CD4-positive, alpha-beta T cell treated with Interleukin-21 for 1 hour (primary cell): ENCODE measurements at places on chromosomes 7 and 10.

- no peak for DNase-seq
Observed at GRCh38 chr10:102188298-102188940, 36.2 kb downstream of the NOLC1 start.

DNA sequence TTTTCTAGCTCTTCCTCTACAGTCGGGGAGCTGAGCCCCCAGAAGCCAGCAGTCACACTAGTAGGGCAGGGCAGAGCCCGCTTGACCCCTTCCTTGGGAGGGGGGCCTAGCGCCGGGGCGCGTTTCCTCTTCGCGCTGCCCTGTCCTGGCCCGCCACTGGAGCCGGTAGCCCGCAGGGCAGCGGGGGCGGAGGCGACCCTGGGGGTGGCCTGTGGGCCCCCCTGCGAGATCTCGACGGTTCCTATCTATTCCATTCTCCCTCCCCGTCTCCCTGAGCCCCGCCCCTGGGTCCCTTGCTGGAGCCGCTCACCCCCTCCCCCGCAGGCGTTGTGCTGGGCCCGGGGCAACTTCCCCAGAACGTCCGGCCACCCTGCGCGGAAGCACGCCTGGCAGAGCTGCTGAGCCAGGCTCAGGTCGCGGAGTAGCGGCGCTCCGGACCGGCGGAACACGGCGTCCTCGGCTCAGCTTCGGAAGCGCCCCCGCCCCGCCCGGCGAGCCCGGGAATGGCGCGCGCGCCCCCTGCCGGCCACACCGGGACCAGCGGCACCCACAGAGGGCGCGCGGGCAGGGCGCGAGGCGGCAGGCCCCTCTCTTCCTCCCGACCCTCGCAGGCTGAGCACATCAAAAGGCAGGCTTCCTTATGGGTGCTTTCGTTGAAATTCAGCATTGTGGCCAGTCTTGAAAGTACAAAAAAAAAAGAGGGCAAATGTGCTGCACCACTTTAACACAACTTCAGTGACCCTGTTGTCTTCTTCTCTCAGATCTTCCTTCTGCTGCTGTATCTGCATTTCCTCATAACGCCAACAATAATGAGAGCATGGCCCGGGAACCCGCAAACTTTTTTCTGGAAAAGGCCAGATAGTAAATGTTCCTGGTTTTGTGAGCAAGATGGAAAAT, 327.6 kb downstream of the TNS3 start:
- peak; percentile 21 for DNase-seq

DNA sequence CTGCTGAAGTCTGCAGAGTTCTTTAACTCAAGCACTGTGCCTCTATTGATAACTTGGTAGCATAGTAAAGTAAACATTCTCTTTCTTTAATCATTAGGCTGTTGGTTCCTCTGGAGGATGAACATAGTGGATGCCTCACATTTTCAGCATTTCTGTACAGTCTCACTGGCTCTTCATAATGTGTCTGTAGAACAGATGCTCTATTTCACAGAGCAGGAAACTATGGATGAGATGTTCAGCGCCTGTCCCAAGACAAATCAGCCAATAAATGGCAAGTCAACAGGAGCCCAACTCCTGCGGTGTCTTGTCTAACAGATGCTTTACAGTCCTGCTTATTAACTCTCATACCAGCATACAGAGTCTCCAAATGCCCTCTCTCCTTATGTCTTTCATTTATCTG, 36.5 kb downstream of the NRBF2 start:
- no peak for DNase-seq

GRCh38 chr7:69895446-69895845, 297.2 kb downstream of the AUTS2 start:
- DNase-seq: no peak

GRCh38 chr7:17601921-17602320, 303.5 kb downstream of the AHR start:
- no peak for DNase-seq

- no peak for DNase-seq
Observed at GRCh38 chr10:1465993-1466764, 271.1 kb downstream of the ADARB2 start.

DNA sequence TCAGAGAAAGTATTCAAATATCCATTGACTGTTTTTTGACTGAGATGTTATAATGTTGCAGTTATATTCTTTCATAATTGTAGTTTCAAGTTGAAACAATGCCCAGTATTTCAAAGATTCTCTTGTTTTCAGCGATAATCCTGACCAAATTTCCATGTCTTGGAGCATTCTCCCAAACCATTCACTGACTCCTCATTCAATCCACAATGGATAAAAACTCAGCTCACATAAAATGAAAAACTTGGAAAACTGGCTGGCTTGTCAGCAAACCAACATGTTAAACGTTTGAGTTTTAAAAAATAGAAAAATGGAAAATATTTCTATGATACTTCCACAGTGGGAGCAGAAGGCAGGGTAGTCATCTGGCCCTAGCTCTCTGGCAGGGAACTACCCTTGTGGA, 184.4 kb downstream of the C7orf25 start:
- no peak for DNase-seq

- DNase-seq: peak; percentile 20
Observed at GRCh38 chr7:732094-732541, 5.0 kb upstream of the PRKAR1B start.

GRCh38 chr7:30348083-30348560, 63.7 kb downstream of the ZNRF2 start:
- DNase-seq: peak; percentile 85

DNA sequence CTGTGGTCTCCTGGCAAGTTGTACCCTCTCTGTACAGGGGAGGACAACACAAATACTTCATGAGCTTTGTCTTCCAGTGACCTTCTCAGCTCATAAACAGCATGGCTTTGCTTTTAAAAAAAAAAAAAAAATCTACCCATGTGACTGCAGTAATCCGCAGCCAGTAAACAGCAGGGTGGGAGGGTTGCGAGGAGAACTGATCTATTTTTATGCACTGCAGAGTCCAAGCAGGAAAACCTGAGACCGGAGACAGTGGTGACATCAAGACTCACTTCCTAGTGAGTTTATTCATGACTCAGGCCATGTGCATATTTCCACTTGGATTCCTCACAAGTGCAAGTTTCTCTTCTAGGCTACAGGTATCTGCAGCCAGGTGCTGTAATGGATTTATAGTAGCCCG, 127.9 kb downstream of the NRF1 start:
- no peak for DNase-seq

DNA sequence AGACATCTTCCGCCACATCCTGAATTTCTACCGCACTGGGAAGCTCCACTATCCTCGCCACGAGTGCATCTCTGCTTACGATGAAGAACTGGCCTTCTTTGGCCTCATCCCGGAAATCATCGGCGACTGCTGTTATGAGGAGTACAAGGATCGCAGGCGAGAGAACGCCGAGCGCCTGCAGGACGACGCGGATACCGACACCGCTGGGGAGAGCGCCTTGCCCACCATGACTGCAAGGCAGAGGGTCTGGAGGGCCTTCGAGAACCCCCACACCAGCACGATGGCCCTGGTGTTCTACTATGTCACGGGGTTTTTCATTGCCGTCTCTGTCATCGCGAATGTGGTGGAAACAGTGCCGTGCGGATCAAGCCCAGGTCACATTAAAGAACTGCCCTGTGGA, 1.9 kb downstream of the KCND2 start:
- no peak for DNase-seq

DNA sequence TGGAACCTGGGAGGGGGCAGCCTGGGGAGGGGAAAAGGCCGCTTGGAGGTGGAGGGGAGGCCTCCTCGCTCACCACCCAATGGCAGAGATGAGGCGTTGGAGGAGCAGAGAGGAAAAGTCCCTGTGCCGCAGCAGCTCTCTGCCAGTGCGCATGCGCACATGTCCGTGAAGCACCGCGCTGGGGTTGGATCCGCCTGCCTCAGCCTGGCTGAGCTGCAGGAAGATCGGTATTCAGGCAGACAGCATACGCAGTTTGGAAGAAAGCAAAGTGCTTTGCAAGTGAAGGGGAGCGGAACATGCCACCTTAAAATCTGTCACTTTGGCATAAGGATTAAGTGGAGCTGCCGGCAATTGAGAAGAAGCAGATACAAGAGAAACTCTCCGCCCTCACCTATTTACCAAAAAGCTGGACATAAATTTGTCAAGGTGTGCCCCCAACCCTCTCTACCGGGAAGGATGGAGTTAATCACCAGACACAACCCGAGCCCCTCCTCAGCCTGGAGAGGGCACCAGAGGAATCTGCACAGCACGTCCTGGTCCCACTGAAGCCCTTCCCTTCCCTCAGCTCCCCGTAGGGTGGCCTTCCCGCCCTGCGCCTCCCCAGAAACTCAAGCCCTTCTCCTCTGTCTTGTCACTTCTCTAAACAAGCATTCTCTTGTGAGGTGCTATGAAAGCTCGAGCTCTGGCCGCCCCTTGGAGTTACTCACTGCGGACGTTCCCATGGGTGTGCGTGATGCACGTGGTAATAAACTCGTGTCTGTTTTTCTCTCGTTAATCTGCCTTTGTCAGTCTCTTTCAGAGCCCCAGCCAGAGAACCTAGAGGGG, 32.2 kb upstream of the TMEM72 start:
- peak; percentile 77 for DNase-seq

DNA sequence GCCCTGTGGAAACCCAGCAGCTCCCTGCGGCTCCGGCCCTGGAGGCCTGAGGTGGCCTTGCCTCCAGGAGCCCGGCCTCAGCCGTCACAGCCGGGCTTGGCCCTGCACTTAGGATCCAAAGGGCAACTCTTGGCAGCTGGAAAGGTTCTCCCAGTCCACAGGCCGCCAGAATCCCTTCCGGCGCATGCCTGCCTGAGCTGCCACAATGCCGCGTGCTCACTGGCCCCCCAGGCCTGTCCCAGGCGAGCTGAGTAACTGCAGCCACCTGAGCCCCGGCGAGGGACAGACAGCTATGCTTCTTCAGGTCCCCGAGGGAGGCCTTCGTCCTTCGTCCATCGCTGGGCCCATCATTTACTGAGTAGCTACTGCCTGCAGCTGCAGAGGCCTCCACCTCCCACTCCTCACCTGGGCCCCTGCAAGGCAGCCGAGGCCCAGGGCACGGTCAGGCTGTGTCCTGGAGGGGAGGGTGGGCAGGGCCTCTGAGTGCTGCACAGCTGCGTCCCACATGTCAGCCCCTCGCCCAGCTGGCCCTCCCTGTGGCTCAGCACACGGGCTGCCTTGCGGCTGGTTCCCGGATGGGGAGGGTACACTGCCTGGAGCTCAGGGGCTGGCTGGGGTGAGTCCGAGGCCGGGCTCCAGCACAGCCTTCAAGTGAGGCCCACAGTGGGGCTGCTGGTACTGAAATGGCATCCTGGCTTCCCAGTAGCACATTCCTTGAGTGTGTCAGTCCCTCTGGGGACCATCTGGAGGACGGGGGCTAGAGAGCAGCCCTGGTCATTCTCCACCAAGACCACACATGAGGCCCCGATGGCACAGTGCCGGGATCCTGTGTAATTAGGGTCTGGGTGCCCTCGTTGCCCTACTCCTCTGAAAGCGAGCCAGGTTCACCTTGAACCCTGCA, 172.5 kb downstream of the ELFN1 start:
- DNase-seq: no peak

GRCh38 chr7:82234457-82235049, 209.0 kb downstream of the CACNA2D1 start:
- no peak for DNase-seq

DNA sequence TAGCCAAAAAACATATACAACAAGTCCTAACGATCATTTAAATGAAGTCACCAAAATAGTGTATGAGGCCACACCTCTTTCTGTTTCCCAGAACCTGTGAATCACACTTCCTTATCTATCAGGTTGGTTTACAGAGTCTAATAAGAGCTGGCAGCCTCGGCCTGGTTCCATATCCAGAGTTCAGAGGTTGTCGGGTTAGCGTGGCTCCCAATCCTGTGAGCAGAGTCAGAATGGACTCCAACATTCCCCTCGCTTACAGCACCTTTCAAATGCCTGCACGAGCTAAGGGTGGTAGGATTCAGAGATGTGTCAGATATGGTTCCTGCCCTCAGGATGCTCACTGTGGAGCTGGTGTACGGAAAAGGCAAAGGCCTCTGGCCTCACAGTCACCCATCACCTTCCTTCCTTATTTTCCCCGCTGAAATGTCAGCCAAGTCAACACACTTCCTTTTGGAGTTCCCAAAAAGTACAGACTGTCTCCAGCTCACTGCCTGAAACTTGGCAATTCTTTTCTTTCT, 6.0 kb downstream of the IL15RA start:
- peak; percentile 54 for DNase-seq

GRCh38 chr7:27141137-27141922, 2.2 kb downstream of the HOXA5 start:
- DNase-seq: no peak

- DNase-seq: no peak
Observed at GRCh38 chr7:48101352-48101751, 12.3 kb downstream of the UPP1 start.

GRCh38 chr10:62261666-62262065, 7.0 kb downstream of the RTKN2 start:
- DNase-seq: no peak

GRCh38 chr7:105934572-105935185, 28.4 kb upstream of the CDHR3 start:
- DNase-seq: peak; percentile 2

DNA sequence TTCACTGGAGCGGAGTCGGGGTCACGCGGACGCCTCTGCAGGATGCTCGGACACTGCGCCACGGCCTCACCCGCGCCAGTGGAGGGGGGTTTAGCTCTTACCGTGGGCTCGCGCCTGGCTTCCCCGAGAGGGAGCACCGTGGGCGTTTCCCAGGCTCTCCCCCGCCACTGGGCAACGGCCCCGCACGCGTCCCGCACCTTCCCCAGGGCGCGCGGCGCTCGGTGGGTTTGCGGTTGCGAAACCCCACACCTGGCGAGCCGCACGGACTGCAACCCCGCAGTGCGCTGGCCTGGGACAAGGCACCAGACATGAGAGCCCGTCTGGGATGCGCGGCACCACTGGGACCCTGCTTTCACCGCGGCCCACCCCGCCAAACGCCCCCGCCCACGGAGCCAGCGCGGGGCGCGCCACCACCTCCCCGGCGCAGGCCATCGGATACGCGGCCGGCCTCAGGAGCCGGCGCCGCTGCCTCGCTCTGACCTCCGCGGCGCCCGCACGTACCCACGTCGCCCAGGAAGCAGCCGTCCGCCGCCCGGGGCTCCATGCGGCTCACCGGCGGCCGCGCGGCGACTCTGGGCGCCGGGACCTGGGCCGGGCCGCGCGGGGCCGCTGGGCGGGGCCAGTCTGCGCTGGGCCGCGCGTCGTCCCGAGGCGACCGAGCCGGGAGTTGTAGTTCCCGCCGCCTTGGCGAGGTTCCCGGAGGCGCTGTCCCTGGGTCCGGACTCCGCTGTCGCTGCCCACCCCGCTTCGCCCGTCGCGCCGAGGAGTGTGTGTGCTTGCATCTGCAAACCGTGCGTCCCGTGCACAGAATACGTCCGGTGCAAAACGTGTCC, at the start of gene ASB13:
Gene ASB13, minus strand, starts transcription at position 588 of the 833 bp plus-strand sequence. Its CDS starts 44 bp downstream, at position 544.
- DNase-seq: peak; percentile 32

DNA sequence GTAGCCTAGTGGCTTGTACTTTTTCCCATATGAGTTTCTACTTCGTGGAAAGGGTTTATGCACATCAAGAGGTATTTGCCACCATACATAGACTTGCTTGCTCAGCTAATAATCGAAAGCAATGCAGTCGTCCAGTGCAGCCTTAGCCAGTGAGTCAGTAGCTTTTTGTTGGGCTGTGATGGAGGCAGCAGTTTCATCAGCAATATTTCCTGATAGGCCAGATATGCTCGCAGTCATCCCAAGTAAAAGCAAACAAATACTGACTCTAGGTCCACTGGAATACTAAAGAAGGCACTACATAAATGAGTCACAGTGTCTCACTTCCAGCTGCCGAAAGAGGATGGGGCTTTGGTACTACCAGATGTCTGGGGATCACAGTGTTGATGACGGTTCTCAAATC, 2.1 kb upstream of the BNIP3 start:
- DNase-seq: no peak
